Naive B cell (primary cell): ENCODE measurements at places on chromosomes 16 and 17. TPM values are rescaled to one million over a fixed set of nuclear protein-coding genes. Genes with fewer than 3 reads are reported as not detected.

- no peak for DNase-seq
- H3K4me1 ChIP-seq = peaks cover 8% of the 10 kb centered on the region
- H3K36me3 ChIP-seq = peaks cover 9% of the 10 kb centered on the region
- H3K27ac ChIP-seq = no peak overlapping the region
These were observed 116.0 kb downstream of the SOCS1 start for GRCh38 chr16:11140098-11140375.

- H3K27me3 ChIP-seq = no peaks in the 10 kb centered on the region
- H3K27ac ChIP-seq = peak overlapping the region; percentile 30
- peaks cover 28% of the 10 kb centered on the region for H3K4me1 ChIP-seq
These were observed 1.5 kb upstream of the TBCD start for GRCh38 chr17:82750241-82750908.

- H3K4me3 ChIP-seq = no peak overlapping the region
- DNase-seq = no peak
- peaks cover 20% of the 10 kb centered on the region for H3K4me1 ChIP-seq
- H3K36me3 ChIP-seq = peaks cover 20% of the 10 kb centered on the region
These were observed 42.6 kb upstream of the CHMP6 start for GRCh38 chr17:80948976-80949450.

DNA sequence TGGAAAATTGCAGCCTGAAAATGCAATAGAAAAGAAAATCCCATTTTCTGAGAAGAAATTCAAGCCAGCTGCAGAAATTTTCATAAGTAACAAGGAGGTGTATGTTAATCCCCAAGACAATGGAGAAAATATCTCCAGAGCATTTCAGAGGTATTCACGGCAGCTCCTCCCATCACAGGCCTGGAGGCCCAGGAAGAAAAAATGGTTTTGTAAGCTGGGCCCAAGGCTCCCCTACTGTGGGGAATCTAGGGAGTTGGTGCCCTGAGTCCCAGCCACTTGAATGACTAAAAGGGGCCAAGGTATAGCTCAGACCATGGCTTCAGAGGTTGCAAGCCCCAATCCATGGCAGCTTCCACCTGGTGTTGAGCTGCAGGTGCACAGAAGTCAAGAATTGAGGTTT is 93.3 kb upstream of the ZNF267 start:
- no peaks in the 10 kb centered on the region for H3K27me3 ChIP-seq
- H3K27ac ChIP-seq = no peak overlapping the region
- no peak for DNase-seq

- no peaks in the 10 kb centered on the region for H3K4me1 ChIP-seq
- H3K4me3 ChIP-seq = no peak overlapping the region
- no peak overlapping the region for H3K27ac ChIP-seq
These were observed 10.5 kb downstream of the PDZD9 start for GRCh38 chr16:21990381-21990944.

- no peak overlapping the region for H3K27ac ChIP-seq
- no peak overlapping the region for H3K4me3 ChIP-seq
- no peak for DNase-seq
- no peaks in the 10 kb centered on the region for H3K27me3 ChIP-seq
- H3K36me3 ChIP-seq = peaks cover under 1% of the 10 kb centered on the region
- H3K4me1 ChIP-seq = peaks cover 25% of the 10 kb centered on the region
These were observed 401.3 kb downstream of the ZFHX3 start for GRCh38 chr16:72646615-72647014.

DNA sequence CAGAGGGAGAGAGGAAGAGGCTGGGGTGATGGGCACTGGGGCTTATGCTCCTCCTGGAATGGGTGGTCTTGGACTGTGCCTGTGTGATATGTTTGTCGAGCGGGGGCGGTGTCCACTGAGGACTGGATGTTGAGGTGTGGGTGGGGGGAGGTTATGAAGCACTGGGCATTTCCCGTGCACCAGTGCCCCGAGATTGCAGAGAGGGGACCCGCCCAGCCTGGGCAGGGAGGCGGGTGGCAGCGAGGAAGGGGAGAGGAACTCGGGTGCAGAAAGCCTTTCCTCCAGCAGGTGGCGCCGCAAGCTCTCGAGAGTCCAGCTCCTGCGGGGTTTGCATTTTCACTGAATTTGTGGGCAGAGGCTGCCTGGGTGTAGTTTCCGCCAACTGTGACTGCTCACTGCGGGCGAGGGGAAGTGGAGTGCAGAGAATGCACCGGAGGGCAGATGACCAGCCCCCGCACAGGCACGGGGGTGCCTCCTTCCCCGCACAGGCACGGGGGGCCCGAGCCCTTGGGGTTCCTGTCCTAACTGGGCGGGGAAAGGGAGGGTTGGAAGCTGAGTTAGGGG is 190.6 kb downstream of the SEC14L1 start:
- no peaks in the 10 kb centered on the region for H3K27me3 ChIP-seq
- peak overlapping the region; percentile 93 for H3K27ac ChIP-seq
- H3K36me3 ChIP-seq = no peaks in the 10 kb centered on the region
- peaks cover 63% of the 10 kb centered on the region for H3K4me1 ChIP-seq

DNA sequence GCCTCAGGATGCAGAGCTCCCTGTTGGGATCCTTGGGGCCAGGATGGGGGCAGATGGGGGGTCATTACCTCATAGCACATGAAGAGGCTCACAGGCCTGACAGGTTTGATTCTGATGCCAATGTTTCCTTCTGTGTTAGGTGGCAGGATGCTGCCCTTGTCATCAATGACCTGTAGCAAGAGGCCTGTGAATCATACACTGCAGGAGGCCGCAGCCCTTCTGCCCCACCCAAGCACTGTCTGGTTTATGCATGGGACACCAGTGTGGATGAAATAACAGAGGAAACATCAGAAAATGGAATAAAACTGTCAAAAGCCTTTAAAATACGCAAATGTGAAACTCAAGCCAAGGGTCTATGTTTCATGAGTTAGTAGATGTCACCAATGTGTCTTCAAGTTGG is 60.5 kb upstream of the ACSM2B start:
- no peak for DNase-seq
- no peaks in the 10 kb centered on the region for H3K4me1 ChIP-seq
- no peak overlapping the region for H3K27ac ChIP-seq
- no peaks in the 10 kb centered on the region for H3K36me3 ChIP-seq
- H3K27me3 ChIP-seq = no peaks in the 10 kb centered on the region
- H3K4me3 ChIP-seq = no peak overlapping the region

- no peak overlapping the region for H3K4me3 ChIP-seq
- no peak overlapping the region for H3K27ac ChIP-seq
- H3K27me3 ChIP-seq = peaks cover 39% of the 10 kb centered on the region
- H3K36me3 ChIP-seq = no peaks in the 10 kb centered on the region
These were observed 26.9 kb downstream of the DNAH2 start for GRCh38 chr17:7744416-7744815.

DNA sequence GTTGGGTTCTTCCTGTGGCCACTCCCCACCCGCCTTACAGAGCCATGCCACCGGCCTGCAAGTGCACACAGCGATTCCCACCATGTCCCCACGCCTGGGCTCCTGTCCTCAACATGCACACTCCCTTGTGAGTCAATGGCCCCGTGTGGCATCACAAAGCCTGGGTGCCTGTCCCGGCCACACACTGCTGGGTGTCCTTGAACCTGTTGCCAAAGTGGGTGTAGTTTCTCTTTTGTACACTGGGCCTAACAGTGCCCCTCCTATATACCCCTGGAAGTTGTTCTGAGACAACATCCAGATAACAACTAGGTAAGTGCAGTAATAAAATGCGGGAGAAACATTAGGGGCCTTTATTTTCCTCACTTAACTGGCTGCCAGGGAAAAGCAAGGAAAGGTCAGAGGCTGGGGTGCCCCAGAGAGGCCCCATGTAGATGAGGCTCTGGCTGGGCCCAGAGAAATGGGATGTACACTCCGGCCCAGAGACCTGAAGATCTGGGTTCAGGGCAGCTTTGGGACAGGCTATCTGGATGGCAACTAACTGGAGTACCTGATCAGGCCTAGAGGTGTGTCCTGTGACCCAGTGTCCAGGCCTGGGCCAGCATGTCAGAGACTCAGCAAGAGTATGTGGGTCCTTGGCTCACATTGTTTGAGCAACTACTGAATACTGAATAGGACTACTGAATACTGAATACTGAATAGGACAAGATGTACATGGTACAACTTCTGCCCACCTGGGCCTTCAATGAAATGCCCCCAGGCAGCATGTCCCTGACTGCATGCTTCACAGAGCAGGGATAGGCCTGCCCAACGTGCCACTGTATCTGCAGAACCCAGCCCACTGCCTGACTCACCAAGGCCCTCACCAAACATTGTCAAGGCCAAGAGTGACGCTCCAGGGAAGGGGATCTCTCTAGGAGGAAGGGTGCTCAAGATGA is 8.3 kb downstream of the ABCC3 start:
- H3K27me3 ChIP-seq = peaks cover 55% of the 10 kb centered on the region
- no peak overlapping the region for H3K4me3 ChIP-seq
- H3K4me1 ChIP-seq = no peaks in the 10 kb centered on the region
- DNase-seq = no peak
- no peaks in the 10 kb centered on the region for H3K36me3 ChIP-seq

- no peaks in the 10 kb centered on the region for H3K36me3 ChIP-seq
- peaks cover 8% of the 10 kb centered on the region for H3K27me3 ChIP-seq
- H3K27ac ChIP-seq = no peak overlapping the region
- H3K4me3 ChIP-seq = no peak overlapping the region
- peak; percentile 66 for DNase-seq
- H3K4me1 ChIP-seq = peaks cover 29% of the 10 kb centered on the region
These were observed 51.8 kb downstream of the BEAN1 start for GRCh38 chr16:66478733-66479511.

- H3K36me3 ChIP-seq = peaks cover 25% of the 10 kb centered on the region
- no peaks in the 10 kb centered on the region for H3K27me3 ChIP-seq
- H3K4me3 ChIP-seq = no peak overlapping the region
- no peak overlapping the region for H3K27ac ChIP-seq
- DNase-seq = no peak
These were observed 246.4 kb downstream of the XYLT1 start for GRCh38 chr16:17224350-17224749.

- H3K36me3 ChIP-seq = peaks cover 43% of the 10 kb centered on the region
- no peak overlapping the region for H3K4me3 ChIP-seq
- peaks cover 5% of the 10 kb centered on the region for H3K4me1 ChIP-seq
- peak; percentile 42 for DNase-seq
These were observed 23.2 kb downstream of the DYNC1LI2 start for GRCh38 chr16:66728117-66728787.

GRCh38 chr16:75044800-75045361 is 46.1 kb downstream of the ZNRF1 start:
- H3K27ac ChIP-seq = no peak overlapping the region
- no peak overlapping the region for H3K4me3 ChIP-seq
- peaks cover 6% of the 10 kb centered on the region for H3K27me3 ChIP-seq

DNA sequence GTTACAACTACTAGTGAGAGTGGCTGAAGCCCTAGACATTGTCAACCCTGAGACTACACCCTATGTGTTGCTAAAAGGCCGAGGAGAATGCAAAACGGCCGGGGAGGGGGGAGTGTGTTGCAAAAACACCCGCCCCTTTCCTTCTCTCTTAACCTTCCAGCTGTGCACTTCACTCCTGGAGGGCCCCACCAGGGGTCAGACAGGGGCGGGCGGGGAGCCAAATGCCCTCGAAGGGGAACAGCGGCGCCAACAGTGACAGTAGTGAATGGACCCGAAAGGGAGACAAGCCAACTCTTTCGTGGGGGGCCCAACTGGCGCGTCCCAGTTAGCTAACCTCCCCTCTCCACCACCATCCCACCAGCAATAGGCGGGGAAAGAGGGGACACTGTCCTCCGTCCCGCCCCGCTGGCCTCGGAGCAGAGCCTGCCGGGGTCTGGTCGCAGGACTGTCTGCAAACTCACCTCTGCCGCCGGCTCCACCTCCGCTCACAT is 352 bp downstream of the MARF1 start:
- peak overlapping the region; percentile 99 for H3K27ac ChIP-seq
- H3K4me1 ChIP-seq = peaks cover 39% of the 10 kb centered on the region
- H3K27me3 ChIP-seq = no peaks in the 10 kb centered on the region
- peak; percentile 92 for DNase-seq
- peak overlapping the region; percentile 90 for H3K4me3 ChIP-seq

GRCh38 chr16:57244463-57244766 is 644 bp upstream of the ARL2BP start:
- peaks cover 36% of the 10 kb centered on the region for H3K4me1 ChIP-seq
- H3K36me3 ChIP-seq = no peaks in the 10 kb centered on the region
- H3K27ac ChIP-seq = peak overlapping the region; percentile 98
- no peak for DNase-seq
- peak overlapping the region; percentile 92 for H3K4me3 ChIP-seq

DNA sequence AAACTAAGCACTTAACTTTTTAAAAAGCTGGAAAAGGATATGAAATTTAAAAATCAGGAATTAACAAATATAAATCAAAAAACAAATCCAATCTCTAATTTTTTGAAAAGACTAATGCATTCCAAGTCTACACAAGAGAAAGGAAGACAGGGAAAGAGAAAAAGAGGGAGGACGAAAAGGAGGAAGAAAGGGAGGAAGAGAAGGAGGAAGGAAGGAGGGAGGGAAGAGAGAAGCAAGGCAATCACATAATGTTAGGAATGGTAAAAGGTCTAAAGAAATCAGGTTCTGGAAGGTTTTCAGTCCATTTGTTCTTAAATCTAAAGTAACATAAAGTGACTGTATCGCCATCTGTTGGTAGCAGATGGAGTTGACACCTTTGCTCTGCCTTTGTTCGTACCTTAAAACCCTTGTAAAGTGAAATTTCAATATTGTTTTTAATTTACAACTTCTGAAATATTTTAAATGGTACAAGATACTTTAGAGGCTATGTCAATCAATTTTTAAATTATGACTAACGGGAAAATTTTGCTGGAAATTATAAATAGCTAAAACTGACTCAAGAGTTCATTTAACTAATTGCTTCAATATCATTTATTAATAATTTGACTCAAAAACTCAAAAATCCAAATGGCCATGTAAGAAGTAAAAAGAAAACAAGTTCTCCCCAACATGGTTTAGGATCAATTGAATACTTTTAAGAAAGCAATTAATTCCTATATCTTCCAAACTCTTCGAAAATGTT is 20.4 kb upstream of the CDYL2 start:
- DNase-seq = no peak
- H3K27ac ChIP-seq = no peak overlapping the region
- H3K4me1 ChIP-seq = no peaks in the 10 kb centered on the region
- H3K27me3 ChIP-seq = peaks cover 13% of the 10 kb centered on the region
- no peak overlapping the region for H3K4me3 ChIP-seq

DNA sequence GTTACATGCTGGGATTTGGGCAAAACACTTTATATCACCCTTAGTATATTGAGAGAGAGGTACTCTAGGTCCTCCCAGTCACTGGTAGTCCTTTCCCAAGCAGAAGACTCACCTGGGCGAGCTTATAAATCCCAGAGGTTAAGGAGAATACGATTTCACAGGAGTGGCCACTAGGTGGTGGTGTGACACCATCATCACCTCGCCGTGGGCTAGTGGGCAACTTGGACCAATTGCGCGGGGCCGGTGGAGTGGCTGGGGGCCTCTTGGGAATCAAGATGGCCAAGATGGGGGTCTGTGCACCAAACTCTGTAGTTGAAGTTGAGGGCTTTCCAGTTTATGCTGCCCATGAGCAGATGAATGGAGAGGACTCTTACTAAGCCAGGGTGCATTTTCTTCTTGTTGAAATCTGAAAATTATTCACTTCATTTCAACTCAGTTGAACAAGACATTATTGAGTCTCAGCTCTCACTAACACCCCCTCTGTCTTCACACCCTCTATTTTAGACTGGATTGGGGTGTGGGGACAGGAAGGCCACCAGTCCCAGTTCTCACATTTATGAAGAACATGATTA is 38.2 kb upstream of the PIRT start:
- H3K27ac ChIP-seq = no peak overlapping the region
- peak; percentile 7 for DNase-seq
- no peak overlapping the region for H3K4me3 ChIP-seq
- H3K27me3 ChIP-seq = peaks cover 42% of the 10 kb centered on the region
- H3K36me3 ChIP-seq = no peaks in the 10 kb centered on the region
- no peaks in the 10 kb centered on the region for H3K4me1 ChIP-seq

Gene DUXB
- not detected for polyA plus RNA-seq

Gene GRAP
- polyA plus RNA-seq = 46.2 TPM

Gene NPTX1
- polyA plus RNA-seq = not detected

Gene PLCD3
- polyA plus RNA-seq = not detected

Gene AOC2
- 0.43 TPM for polyA plus RNA-seq

Gene TMEM100
- not detected for polyA plus RNA-seq

Gene PRAC2
- not detected for polyA plus RNA-seq

Gene STH
- polyA plus RNA-seq = not detected
